ENCODE measurements at places on chromosomes 11 and 22.

DNA sequence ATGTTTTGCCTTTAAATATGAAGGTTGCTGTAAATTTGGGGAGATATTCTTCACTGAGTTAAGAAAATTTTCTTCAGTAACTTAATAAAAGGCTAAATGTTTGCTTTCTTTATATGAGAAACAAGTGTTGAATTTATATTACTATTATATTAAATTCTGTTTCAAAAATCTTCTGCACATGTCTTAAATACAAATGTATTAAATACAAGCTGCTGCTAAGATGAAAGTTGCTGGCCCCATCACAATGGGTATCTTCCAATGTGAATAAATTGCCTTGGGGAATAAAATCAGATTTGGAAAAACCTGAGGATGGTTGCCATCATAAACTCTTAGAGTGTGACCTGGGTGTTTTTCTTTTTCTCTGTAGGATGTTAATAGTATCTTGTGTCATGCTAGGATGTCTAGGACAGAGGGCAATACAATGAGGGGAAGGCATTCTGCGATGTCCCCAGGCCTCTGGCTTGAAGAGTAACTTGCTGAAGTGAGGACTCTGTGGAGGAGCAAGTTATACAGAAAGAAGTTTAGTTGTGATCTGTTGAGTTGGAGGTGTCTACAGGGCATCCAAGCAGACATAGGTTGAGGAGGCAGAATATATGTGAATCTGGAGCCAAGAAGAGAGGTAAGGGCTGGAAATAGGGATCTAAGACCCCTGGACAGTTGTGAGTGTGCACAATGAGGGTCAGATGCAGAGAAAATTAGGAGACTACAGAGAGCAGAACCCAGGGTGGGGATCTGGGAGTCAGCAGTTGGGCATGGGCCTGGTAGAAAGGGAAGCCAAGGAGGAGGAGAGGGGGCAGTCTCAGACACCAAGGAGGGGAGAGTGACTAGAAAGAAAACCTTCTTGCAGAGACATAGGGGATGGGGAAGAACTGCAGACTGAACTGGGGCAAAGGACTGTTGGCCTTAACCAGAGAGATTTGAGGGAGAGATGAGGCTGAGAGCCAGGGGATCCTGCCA is 4.8 kb downstream of the IGLL5 start:
- DNase-seq, result no peak

GRCh38 chr11:62905296-62905695 is 15.9 kb downstream of the CHRM1 start:
- no peak for DNase-seq

GRCh38 chr11:44943118-44943517 is 7.6 kb downstream of the TP53I11 start:
- DNase-seq, result peak; percentile 32

GRCh38 chr11:27184458-27185312 is 144.1 kb downstream of the BBOX1 start:
- DNase-seq, result no peak

- no peak for DNase-seq
Observed at GRCh38 chr11:25423436-25424199, 908.3 kb upstream of the ANO3 start.

- no peak for DNase-seq
Observed at GRCh38 chr11:30107899-30108298, 91.1 kb upstream of the KCNA4 start.

- DNase-seq, result no peak
Observed at GRCh38 chr22:29141078-29141688, 64.5 kb upstream of the EMID1 start.

DNA sequence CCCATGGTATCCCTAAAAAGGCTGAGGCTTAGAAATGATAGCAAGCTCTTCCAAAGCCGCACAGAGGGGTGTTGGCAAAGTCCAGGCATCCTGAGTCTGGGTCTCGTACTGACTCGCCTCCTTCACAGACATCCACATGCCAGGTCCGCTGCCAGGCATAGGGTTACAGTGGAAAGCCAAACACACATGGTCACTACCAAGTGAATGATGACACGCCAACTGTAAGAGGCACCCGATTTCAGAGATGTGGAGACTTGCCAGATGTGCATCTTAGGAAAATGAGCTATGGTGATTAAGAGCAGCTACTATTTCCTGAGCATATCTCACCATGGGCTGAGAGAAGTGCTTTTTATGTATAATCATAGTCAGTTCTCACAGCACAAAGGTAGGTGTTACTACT is 314.9 kb downstream of the MIAT start:
- DNase-seq, result no peak

Measured in stimulated activated CD4-positive, alpha-beta T cell treated with anti-CD3 and anti-CD28 coated beads, Interleukin-15, amount 100 ng/mL, for 48 hours (primary cell).